Stimulated activated CD4-positive, alpha-beta T cell treated with anti-CD3 and anti-CD28 coated beads, Interleukin-4, amount 100 ng/mL, for 1 hour (primary cell): ENCODE measurements at places on chromosomes 2 and 18.

GRCh38 chr2:23007631-23008235 is 377.2 kb upstream of the KLHL29 start:
- DNase-seq, result no peak

DNA sequence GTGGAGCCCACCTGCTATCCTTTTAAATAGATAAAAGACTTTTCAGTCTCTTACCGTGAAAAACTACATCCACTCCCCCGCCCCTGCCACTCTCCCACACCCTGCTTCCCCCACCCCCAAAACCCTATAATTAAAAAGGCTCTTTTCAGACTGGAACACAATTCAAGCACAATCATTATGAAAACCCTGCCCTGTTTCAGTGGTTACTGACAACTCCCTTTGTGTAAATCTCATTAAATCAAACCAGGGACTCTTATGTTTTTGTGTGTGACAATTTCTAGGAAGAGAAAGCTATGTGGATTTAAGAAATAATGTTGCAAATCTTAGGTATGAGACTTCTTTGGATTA is 21.0 kb upstream of the ZNF532 start:
- DNase-seq, result no peak

GRCh38 chr2:64952096-64952495 is 37.1 kb upstream of the SLC1A4 start:
- DNase-seq, result no peak

DNA sequence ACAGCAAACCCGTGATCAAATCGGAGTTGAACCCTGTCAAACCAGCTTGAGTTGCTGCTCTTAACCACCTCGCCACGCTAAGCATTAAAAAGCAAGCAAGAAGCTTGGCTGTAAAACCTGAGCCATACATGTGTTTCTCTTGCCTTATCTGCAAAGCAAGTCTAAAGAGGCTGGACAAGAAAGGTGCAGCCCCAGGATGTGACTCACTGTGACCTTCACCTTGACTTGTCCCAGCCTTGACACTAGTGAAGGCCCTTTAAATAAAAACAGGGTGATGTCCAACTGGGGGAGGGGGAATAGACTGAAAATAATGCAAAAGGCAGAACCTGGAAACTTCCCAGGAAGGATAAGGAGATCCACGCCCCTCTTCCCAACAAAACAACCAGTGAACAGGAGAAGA is 127.6 kb upstream of the NPAS2 start:
- no peak for DNase-seq

GRCh38 chr2:101515477-101515876 is 40.6 kb upstream of the RFX8 start:
- no peak for DNase-seq

DNA sequence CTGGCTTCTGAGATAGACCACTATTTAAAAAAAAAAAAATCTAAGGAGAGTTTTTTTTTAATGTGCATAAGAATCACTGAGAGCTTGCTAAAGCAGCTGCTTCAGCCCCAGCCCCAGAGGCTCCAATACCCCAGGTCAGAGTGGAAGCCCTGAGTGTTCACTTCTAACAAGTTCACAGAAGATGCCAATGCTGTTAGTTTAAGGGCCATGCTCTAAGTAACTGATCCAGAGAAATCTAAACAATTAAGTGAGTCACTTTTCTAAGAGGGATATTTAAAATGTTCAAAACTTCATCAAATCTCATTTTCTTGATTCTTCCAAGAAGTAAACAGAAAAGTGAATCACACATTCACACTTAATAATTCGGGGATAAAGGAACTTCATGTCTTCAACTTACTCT is 126.4 kb upstream of the CD226 start:
- no peak for DNase-seq
